CD4-positive, alpha-beta T cell treated with Interleukin-6 at 100 ng/mL for 8 hours (primary cell): ENCODE measurements at places on chromosomes 1 and 21.

DNA sequence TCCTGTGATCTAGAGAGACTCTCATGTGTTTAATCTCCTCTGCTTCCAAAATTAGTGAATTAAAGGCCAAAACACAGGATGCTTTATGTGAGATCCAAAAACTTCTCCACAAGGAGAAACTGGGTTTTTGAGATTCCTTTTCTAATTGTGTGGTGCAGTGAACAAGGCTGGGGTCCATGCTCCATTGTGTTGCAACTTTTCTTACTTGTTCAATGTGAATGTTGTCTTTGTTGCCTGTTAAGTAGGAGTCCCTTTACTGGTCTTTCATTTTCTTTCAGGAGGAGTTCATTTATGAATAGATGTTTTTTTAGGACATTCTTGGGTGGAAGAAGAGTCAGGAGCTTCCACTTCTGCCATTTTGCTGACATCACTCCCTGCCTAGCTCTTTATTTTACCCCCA, 40.6 kb upstream of the CFHR3 start:
- no peak for DNase-seq

DNA sequence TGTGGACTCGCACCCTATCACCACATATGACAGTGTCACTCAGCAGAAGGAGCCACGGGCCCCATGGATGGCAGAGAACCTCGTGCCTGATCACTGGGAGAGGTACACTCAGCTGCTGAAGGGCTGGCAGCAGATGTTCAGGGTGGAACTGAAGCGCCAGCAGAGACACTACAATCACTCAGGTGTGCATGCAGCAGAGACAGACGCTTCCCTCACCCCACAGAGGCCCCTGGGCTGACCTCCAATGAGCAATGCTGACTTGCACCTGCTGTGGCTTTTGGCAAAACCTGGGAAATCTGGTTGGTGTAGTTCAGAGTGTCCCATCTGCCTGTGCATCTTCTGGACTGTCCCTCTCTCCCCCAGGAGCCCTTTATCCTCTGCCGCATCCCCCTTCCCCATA, 51.9 kb downstream of the KIAA1614 start:
- DNase-seq, result no peak

DNA sequence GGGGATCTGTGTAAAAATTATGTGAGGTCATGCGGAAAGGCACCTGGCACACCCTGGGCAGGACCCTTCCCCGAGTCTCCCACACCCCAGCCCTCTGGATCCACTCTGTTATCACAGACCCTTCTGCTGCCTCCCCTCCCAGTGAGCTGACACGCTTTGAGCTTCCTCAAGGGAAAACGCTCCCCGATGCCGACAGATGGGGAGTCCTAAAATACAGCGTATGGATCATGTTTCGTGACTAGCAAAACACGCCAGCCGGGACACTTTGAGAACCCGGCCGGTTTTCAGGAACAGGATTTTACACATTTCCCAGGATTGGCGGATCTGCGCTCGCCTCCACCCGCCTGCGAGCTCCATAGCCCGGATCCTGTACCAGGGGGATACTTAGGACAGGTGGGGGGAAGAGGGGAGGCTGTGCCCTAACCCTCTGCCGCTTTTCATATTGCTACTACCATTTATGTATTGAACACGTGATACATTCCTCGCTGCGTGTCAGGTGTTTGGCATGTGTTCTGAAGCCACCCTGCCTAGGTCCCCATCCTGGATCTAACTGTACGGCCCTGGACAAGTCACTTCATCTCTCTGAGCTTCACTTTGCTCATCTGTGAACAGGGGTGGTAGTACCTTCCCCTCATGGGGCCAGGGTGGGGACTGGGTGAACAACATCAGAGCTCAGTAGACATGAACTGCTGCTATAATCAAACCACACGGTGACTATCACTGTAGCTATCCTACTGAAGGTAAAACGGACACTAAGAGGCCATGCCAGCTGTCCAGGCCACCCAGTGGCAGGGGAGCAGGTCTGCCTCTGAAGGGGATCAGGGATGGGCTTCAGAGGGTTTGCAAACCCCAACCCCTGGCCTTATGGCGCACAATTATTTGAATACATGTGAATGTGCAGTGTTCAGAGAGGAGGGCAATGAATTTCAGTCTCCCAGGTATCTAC, 63.2 kb downstream of the SSBP3 start:
- no peak for DNase-seq

GRCh38 chr1:31396633-31397351, 16.2 kb upstream of the SERINC2 start:
- no peak for DNase-seq

DNA sequence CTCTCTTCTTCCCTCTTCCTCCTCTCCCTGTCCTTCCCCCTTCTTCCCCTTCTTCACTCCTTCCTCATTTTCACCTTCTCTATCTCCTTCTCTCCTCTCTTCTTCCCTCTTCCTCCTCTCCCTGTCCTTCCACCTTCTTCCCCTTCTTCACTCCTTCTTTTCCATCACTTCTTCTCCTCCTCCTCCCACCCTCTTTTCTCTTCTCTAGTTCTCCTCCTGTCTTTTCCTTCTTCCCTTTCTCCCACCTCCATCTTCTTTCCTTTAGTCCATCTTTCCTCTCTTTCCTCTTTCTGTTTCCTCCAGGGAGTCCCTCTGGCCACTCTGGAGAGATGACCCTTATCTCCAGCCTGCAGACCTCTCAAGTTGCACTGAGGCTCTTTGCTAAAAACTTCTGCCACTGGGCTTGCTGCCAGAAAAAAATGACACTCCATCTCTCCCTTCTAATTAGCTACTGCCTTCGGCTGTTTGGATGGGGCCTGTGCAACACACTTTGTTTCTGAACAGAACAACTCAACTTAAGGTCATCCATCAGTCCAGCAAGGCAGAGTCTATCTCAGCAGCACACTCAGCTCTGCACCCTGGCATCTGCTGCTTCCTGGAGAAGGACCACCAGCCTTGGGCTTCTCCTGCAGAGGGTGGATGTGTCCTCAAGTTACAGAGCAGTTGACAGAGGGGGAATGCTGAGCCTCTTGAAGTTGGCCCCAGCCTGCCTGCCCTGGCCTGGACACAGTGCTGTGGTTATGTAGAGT, 538.8 kb downstream of the MATN1 start:
- DNase-seq, result no peak

DNA sequence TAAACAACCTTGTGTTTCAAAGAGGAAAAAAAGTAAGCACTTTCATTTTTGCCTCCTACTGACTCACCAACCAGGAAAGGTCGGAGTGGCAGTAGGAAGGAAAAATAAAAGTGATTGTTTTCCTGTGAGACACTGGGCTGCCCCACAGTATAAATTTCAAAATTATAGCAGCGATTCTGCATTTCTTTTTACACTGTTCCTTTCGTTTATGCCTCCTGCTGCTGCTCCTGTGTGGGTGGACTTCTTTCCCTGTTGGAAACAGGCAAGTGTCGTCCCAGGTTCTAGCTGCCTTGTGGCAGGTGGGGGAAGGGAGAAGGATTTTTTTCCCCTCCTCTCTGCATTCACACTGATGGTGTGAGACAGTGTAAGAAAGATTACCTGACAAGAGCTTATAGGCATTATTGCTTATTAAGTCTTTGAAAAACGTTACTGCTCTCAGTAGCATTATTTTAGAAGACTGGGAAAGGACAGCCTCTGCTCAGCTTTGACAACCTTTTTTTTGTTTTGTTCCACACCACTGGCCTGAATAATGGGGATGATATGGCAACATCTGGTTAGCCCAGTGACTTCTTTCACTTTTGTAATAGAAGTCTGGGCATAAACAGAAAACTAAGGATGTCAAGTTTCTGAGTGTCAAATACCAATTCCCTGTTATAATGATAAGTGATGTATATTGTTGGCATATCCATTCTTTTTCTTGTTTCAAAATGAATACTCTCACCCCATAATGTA, 77.9 kb downstream of the NEK7 start:
- DNase-seq, result no peak

- no peak for DNase-seq
These were observed 45.9 kb downstream of the RGL1 start for GRCh38 chr1:183850852-183851251.

- DNase-seq, result no peak
These were observed 626 bp upstream of the HLCS start for GRCh38 chr21:36966821-36967768.

DNA sequence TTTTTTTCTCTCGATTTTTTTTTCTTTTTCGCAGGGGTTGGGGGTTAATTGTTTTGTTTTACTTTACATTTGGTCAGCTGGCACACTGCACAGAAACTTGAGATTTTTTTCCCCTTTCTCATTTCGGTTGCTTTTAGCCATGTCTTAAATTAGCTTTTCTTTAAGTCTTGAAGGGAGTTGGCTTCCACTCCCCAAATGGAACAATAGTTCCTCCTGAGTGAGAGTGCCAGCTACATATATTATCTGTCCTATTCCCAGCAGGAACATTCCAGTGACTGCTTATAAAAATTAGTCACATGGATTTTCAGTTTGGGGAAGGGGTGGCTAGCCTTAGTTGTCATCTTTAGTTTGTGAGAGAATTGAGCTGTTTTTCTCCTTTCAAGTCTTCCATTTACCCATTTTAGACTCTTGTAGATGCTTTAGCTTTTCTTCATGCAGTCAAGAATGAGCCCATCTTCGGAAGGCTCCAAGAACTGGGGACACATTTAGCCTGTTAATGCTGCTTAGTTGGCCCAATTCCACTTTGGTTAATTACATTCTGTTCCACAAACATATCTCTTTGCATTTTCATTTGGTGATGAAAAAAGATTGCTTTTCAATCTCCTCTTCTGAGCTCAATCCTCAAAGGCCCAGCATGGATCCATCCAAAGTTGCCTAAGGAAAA, 510.1 kb upstream of the CXADR start:
- DNase-seq, result no peak

DNA sequence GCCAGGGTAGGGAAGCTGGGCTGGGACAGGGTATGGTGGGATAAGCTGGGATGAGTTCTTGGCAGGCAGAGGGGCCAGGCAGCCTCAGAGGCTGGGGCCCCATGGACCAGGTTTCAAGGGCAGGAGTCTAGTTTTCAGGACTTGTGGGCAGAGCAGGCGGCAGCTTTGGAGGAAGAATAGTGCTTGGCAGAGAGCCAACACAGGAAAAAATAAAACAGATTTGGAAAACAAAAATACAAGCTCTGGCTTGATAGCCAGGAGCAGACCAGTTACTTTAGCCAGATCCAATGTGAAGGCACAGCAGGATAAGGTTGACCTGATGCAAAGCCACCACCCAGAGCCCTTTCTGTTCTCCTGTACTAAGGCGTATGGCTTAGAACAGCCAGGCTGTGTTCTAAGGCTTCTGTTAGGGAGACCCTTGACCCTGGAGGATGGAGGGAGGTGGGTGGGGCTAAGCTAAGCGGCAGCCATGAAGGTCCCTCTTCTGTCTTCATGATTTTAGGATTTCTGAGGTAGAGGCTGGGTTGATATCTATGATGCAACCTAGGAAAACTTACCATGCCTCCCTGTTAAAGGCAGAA, 5.5 kb downstream of the TRAF5 start:
- DNase-seq, result no peak

DNA sequence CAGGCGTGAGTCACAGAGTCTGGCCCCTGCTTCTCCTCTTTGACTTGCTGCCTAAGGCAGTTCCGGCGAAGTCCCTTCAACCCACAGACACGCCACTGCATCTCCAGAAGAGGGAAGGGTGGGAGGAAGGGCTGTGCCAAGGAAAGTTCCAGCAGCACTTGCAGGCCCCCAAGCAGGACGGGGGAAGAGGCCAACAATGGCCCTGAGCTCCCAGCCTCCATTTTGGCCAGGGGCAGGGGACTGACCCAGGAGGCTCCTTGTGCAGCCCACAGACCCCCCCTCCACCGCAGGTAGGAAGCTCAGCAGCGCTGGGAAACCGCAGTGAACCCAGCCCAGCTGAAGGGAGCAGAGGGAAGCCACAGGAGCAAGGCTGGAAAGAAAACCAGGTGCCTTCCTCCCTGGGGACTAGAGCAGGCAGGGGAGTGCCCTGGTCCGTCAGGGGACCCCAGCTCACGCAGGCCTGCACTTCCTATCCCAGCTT, 35.4 kb downstream of the ACOT7 start:
- DNase-seq, result no peak

- no peak for DNase-seq
These were observed 892.3 kb downstream of the LTN1 start for GRCh38 chr21:28100366-28100765.

- DNase-seq, result no peak
These were observed 63.8 kb upstream of the LYST start for GRCh38 chr1:235930543-235930942.

- DNase-seq, result no peak
These were observed 3.3 kb downstream of the MAPKAPK2 start for GRCh38 chr1:206687915-206688442.

DNA sequence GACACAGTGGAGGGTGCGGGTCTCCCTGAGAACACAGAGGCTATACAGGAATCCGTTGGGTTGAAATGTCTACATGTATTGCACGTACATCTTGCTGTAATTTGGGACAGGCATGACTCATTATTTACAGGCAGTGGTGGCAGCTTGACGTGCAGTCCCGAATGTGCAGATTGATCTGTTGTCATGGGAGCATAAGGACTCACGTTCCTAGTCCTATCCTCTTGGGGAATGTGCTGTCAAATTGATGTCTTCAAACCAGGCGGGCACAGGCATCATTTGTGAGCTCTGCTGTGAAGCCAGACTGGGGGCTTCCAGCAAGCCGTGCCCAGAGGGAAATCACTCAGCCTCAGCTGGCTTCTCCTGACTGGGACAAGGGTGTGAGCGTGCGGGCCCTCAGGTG, 40.5 kb downstream of the S100B start:
- no peak for DNase-seq

DNA sequence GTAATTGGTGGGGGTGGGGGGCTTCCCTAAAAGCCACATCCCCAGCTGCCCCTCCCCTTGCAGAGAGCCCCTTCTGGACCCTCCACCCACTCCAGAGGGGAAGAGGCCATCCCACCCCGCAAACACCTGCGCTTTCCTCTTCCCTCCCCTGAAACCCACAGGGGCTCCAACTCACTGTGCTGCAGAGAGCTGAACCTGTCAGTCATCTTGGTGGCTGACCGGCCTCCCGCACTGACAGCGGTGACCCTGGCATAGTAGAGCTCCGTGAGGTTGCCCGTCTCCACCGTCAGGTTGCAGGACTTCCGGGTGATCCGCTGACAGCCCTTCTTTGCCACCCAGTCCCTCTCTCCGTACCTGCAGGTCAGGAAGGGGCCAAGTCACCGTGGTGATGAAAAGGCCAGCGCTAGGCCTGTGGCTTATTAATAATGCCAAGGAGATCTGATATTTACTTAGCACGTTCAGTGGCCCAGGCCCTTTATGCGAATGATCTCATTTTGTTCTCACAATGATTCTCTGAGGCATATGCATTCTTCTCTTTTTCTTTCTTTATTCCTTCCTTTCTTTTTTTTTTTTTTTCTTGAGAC, 5.9 kb downstream of the IL22RA1 start:
- no peak for DNase-seq

- no peak for DNase-seq
These were observed 65.4 kb downstream of the JAK1 start for GRCh38 chr1:64900916-64901315.

- peak; percentile 31 for DNase-seq
These were observed 611 bp upstream of the PIK3C2B start for GRCh38 chr1:204495078-204495753.

DNA sequence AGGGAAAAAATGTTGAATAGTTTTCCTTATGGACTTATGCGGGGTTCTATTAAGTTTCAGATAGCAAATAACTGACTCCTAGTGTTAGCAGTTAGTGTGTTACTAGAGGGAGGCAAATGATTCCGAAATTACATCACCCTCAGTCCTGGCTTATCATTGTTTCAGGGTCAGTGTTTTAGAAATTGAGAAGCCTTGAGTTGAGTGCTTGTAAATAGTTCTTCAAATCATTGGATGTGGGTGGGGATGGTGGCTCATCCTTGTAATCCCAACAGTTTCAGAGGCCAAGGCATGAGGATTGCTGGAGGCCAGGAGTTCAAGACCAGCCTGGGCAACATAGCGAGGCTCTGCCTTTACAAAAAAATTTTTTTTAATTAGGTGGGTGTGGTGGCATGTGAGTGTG, 21.3 kb downstream of the SOAT1 start:
- no peak for DNase-seq
